Right hindlimb (tissue), 1 donor: ENCODE measurements at places on chromosomes 11 and 22.

- no peak for DNase-seq
Observed at GRCh38 chr11:62664405-62665074, 470 bp downstream of the C11orf98 start.

DNA sequence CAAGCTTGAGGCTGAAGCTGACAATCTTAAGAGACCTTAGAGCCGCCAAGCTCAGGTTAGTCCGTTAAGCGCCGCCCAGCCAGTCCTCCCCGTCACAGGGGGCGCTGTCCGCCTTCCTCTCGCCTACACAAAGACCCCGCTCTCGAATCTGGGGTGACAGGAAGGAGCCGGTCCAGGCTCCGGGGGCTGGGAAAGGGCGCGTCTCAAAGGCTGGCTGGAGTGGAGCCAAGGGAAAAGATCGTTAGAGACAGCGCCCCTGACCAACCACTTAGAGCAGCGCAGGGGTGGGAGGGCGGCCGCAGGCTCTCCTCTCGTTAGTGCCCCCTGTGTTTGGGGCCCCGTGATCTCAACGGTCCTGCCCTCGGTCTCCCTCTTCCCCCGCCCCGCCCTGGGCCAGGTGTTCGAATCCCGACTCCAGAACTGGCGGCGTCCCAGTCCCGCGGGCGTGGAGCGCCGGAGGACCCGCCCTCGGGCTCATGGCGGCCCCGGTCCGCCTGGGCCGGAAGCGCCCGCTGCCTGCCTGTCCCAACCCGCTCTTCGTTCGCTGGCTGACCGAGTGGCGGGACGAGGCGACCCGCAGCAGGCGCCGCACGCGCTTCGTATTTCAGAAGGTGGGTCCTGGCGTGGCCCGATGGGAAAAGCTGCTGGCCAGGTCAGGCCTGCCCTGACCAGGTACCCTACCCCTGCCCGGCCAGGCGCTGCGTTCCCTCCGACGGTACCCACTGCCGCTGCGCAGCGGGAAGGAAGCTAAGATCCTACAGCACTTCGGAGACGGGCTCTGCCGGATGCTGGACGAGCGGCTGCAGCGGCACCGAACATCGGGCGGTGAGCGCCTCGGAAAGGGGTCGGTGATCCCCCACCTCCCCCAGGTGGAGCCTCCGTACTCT is at the start of gene MUS81:
TSS of gene MUS81 (plus strand) at position 156 of the 887 bp plus-strand sequence. CDS start at position 477, 321 bp downstream.
- peak; percentile 98 for DNase-seq

GRCh38 chr22:28048529-28048928 is 129.5 kb upstream of the PITPNB start:
- no peak for DNase-seq

GRCh38 chr11:59859673-59860072 is 6.6 kb downstream of the TCN1 start:
- DNase-seq, result no peak

GRCh38 chr11:20415432-20415831 is 27.9 kb downstream of the PRMT3 start:
- no peak for DNase-seq

DNA sequence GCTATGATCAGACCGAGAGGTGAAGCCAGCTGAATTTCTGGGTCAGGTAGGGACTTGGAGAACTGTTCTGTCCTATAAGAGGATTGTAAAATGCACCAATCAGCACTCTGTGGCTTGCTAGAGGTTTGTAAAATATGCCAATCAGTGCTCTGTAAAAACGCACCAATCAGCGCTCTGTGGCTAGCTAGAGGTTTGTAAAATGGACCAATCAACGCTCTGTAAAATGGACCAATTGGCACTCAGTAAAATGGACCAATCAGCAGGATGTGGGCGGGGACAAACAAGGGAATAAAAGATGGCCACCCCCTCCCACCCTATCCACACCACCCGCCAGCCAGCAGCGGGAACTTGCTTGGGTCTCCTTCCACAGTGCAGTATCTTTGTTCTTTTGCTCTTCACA is 6.4 kb upstream of the SEC14L4 start:
- no peak for DNase-seq

GRCh38 chr11:60868682-60869450 is 1.5 kb downstream of the ZP1 start:
- DNase-seq, result no peak

GRCh38 chr11:45947885-45948284 is 25.4 kb downstream of the LARGE2 start:
- DNase-seq, result no peak

GRCh38 chr11:113255096-113255495 is 59.3 kb upstream of the TTC12 start:
- no peak for DNase-seq

- DNase-seq, result no peak
Observed at GRCh38 chr22:30843245-30843644, 125.3 kb downstream of the MORC2 start.
